ENCODE measurements at places on chromosomes 5 and 9.
A peak's percentile ranks its signal among the peaks of the same experiment; 100 is the strongest.

DNA sequence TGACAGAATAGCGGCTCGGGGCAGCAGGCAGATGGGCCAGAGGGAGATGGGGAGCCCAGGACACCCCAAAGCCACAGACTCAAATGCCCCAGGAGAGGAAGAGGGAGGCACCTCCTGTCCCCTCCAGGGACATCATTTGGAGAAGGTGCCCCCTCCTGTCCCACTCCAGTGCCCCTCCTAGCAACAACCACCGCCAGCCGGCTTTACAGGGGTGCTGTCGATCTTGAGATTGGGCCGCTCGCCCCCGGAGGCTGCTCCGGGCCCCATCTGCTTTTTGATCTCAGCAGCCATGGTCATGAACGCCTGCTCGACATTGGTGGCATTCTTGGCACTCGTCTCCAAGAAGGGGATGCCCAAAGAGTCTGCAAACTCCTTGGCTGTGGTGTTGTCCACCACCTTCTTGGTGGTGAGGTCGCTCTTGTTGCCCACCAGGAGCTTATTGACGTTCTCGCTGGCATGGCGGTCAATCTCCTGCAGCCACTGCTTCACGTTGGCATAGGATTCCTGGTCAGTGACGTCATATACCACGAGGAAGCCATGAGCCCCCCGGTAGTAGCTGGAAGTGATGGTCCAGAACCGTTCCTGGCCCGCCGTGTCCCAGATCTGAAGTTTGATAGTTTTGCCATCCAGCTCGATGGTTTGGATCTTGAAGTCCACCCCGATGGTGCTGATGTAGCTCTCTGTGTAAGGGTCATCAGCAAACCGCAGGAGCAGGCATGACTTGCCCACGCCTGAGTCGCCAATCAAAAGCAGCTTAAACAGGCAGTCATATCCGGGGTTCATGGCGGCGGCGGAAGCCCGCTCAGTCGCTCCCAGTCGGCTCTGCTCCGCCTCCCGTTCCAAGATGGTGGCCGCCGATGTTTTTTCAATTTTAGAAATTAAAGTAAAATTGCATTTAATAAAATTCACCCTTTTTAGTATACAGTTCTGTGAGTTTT lies 14.0 kb upstream of the FRMPD1 start:
- DNase-seq: no peak

GRCh38 chr5:72021651-72022357 lies 85.5 kb upstream of the MAP1B start:
- peak; percentile 34 for DNase-seq

DNA sequence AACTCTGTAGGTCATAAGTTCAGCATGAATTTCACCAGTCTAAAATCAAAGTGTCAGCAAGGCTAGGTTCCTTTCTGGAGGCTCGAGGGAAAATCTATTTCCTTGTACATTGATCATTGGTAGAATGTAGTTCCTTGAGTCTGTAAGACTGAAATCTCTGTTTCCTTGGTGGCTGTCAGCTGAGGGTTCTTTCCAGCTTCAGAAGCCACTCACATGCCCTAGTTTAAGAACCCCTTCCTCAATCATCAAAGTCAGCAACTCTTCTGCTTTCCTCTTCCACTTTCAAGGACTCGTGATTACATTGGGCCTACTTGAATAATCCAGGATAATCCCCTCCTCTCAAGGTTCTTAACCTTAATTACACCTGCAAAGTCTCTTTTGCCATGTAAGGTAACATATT lies 4.9 kb upstream of the SCAMP1 start:
- DNase-seq: no peak

- DNase-seq: peak; percentile 7
These were observed 1.5 kb downstream of the CDC42SE2 start for GRCh38 chr5:131265311-131265803.
